ENCODE measurements at places on chromosomes 5 and 9. TPM values are rescaled to one million over a fixed set of nuclear protein-coding genes. Genes with fewer than 3 reads are reported as not detected.

Gene LHX6
- 0.14 TPM for polyA plus RNA-seq

Gene SYNPO
- not detected for polyA plus RNA-seq

Gene PAEP
- not detected for polyA plus RNA-seq

Gene TTC39B
- polyA plus RNA-seq, result 2.8 TPM

Gene C9orf50
- not detected for polyA plus RNA-seq

Gene MLANA
- not detected for polyA plus RNA-seq

Gene SPATA9
- 1.1 TPM for polyA plus RNA-seq

Gene BBLN
- 270 TPM for polyA plus RNA-seq

Gene TMEM171
- polyA plus RNA-seq, result not detected

Gene MZB1
- polyA plus RNA-seq, result not detected

Gene UIMC1
- polyA plus RNA-seq, result 74.0 TPM

Gene PCDHA3
- polyA plus RNA-seq, result 3.0 TPM

Gene ADAMTSL2
- polyA plus RNA-seq, result 0.85 TPM

Gene KIAA0825
- 5.1 TPM for polyA plus RNA-seq

Gene IFNA21
- not detected for polyA plus RNA-seq

Gene ASS1
- 0.80 TPM for polyA plus RNA-seq

Gene ACOT12
- 3.0 TPM for polyA plus RNA-seq

Gene IL4
- not detected for polyA plus RNA-seq

Gene NR2F1
- polyA plus RNA-seq, result 2.3 TPM

Gene MOB3B
- 2.2 TPM for polyA plus RNA-seq

Gene FREM1
- polyA plus RNA-seq, result 2.6 TPM

Gene HTR1A
- not detected for polyA plus RNA-seq

Gene IL7R
- polyA plus RNA-seq, result 0.10 TPM

Gene WHRN
- polyA plus RNA-seq, result 2.5 TPM

Gene SRA1
- 76.2 TPM for polyA plus RNA-seq

Gene SEMA4D
- polyA plus RNA-seq, result 34.0 TPM

Gene F2RL2
- not detected for polyA plus RNA-seq

Gene PSIP1
- polyA plus RNA-seq, result 304 TPM

Gene IGIP
- 4.4 TPM for polyA plus RNA-seq

Gene SLC1A3
- polyA plus RNA-seq, result 1.9 TPM

Gene CSF2
- polyA plus RNA-seq, result not detected

Gene FAM219A
- polyA plus RNA-seq, result 56.6 TPM

Gene MAP3K1
- 22.8 TPM for polyA plus RNA-seq

Gene FOXD4L4
- not detected for polyA plus RNA-seq

Gene RMRP
- polyA plus RNA-seq, result not detected

Gene PCDHB5
- polyA plus RNA-seq, result 4.5 TPM

Gene UBQLN1
- 133 TPM for polyA plus RNA-seq

Gene GPR21
- polyA plus RNA-seq, result 7.2 TPM
